Ammon's horn (tissue), 1 donor: ENCODE measurements at places on chromosomes 7 and 10.

GRCh38 chr10:129936923-129937300 lies 27.2 kb downstream of the EBF3 start:
- DNase-seq, result no peak

GRCh38 chr10:1733720-1734119 lies 3.6 kb downstream of the ADARB2 start:
- DNase-seq, result no peak

GRCh38 chr7:82114237-82114636 lies 329.3 kb downstream of the CACNA2D1 start:
- DNase-seq, result no peak

DNA sequence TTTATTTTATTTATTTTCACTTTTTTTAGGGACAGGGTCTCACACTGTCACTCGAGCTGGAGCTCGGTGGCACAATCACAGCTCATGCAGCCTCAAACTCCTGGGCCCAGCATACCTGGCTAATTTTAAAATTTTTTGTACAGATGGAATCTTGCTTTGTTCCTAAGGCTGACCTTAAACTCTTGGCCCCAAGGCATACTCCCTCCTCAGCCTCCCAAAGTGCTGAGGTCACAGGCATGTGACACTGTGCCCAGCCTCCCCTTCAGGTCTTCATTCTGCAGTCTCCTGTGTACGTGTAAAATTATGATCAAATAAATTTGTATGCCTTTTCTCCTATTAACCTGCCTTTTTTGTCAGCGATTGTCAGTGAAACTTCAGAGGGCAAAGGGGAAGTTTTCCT lies 17.8 kb upstream of the TCTN3 start:
- no peak for DNase-seq

DNA sequence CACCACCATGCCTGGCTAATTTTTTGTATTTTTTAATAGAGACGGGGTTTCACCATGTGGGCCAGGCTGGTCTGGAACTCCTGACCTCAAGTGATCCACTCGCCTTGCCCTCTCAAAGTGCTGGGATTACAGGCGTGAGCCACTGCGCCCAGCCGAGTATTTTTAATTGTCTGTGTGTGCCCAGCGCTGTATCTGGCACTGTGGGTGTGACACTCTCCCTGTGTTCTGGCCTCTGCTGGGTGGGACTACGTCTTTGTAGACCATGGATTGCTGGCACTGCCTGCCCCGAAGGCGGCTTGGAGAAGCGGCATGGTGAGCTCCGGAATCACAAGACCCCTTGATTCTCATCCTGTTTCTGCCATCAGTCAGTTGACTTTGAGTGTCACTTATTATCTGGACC lies 136.2 kb downstream of the CDH23 start:
- DNase-seq, result no peak

GRCh38 chr7:5396542-5396941 lies 27.1 kb downstream of the TNRC18 start:
- DNase-seq, result peak; percentile 52

- no peak for DNase-seq
Observed at GRCh38 chr10:126758867-126759266, 88.4 kb upstream of the C10orf90 start.

- DNase-seq, result no peak
Observed at GRCh38 chr10:62277971-62278370, 9.3 kb upstream of the RTKN2 start.
